ENCODE measurements at places on chromosomes 6 and 20.
A peak's percentile ranks its signal among the peaks of the same experiment; 100 is the strongest.

- DNase-seq = peak; percentile 54
Measured at GRCh38 chr20:58545565-58546415, 30.6 kb upstream of the APCDD1L start.

DNA sequence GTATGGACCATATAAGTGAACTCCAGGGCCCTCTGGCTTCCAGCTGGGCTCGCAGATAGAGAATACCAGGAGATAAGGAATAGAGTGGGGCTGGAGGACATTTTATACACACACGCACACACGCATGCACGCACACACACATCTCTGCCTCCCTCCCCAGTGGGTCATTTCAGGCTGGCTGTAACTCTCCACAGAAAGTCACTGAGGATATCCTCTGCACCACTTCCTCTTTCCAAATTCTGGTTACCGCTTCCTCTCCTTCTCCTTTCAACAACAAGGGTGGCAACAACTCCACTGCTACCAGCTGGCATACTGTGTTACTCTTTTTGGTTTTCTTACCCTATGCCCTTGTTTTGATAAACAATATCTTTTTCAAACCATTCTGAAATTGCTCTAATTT lies 280.2 kb downstream of the COL12A1 start:
- no peak for DNase-seq

DNA sequence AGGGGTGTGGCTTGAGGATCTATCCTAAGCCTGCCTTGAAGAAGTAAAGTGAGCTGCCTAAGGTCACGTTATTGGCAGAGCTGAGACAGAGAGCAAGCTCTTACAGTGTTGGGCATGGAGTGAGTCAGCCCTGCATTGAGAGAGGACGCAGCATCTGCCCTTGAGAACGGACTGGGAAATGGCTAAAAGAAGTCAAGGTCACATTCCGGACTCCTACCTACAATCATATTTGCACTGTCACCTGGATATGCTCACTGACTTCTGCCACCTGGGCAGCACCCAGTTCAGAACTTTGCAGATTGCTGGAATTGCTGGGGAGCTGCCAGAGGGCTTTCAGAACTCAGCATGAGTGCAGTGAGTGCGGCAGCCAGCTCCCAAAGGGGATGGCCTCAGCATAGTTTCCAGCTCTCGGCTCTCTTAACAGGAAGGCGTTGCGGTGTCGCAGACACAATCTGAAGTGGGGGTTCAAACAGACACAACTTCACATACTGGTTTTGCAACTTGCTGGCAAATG lies 199.3 kb upstream of the SGK1 start:
- DNase-seq = peak; percentile 80

DNA sequence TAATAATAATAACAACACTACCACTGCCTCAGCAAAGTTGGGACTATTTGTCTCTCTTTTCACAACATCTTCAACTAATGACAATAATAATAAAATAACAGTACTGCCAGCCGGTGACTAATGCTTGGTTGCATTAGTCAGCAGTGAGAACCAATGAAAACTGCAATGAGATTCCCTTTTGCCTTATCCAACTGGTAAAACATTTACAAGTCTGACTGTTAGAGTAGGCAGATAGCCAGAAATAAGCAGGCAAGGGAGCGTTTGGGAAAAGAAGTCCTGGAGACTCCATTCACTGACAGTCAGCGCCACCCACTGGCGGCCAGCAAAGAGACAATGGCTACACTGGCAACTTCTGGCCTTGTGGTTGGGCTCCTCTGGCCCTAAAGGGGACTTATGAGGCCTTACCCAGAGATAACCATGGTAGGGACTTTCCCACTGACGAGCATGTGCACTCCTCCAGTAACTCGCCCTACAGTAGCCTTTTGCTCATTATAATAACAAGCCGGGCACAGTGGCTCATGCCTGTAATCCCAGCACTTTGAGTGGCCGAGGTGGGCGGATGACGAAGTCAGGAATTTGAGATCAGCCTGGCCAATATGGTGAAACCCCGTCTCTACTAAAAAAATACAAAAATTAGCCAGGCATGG lies 3.4 kb upstream of the NSFL1C start:
- DNase-seq = peak; percentile 98

- DNase-seq = no peak
Measured at GRCh38 chr6:71892641-71893040, 6.3 kb downstream of the RIMS1 start.

- no peak for DNase-seq
Measured at GRCh38 chr6:167452338-167453081, 127.6 kb downstream of the TTLL2 start.

GRCh38 chr20:32296819-32297420 lies 19.5 kb downstream of the KIF3B start:
- DNase-seq = no peak

- DNase-seq = peak; percentile 22
Measured at GRCh38 chr6:1577896-1578745, 31.6 kb upstream of the FOXC1 start.

GRCh38 chr20:5136096-5136495 lies 9.3 kb downstream of the CDS2 start:
- DNase-seq = no peak

DNA sequence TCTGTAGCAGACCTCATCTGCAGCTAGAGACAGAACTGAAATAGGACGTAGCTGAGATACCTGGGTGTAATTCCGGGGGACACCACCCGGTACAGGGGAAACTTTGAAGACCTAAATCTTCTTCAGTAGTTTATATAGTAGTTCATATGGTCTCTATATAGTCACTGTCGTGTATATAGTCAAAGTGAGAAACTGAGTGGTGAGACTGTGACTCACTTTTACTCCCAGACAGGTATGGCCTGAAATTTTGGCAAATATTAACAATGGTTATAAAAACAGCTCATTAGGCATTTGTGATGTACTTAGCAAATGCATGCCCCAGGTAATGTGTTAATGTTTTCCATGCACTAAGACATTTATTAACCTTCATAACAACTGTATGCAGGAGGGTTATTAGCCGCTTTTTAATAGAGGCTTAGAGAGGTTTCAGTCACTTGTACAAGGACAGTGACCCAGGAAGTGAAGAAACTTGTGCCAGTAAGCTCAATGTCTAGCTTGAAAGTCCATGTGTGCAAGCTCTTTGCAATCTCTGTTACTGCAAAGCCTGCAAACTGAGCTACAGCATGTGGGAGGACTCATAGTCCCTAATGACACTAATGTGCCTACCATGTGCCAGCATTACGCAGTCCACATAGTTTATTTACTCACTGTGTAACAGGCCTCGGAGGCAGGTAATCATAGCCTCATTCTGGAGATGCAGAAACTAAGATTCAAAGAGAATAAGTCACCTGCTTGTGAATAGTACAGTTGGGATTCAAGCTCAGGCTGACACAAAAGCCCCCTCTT lies 165.4 kb upstream of the CHD6 start:
- no peak for DNase-seq

GRCh38 chr6:20412682-20413073 lies 11.0 kb downstream of the E2F3 start:
- DNase-seq = no peak

DNA sequence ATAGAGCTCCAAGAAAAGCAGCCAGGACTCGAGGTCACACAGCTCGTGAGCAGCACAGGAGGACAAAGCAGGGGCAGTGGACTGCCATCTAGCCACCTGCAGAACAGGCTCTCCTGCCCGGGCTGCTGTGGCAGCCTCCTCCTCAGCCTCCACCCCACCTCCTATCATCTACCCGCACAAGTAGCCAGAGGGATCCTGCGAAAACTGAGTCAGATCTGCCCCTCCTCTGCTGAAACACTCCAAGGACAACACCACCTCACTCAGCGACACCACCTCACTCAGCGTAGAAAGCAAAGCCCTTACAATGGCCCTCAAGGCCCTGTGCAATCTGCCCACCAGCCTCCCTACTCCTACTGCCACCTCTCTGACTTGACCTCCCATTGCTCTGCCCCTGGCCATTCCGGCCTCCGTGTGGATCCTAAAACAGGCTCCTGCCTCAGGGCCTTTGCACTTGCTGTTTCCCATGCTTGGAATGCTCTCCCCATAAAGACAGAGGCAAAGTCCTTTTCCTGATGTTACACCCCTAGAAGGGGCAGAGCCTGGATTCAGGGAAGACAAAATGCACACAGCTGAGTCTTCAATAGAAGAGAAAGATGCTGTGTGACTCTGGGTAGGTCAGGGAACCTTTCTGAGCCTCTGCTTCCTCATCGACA lies 19.3 kb downstream of the PREX1 start:
- DNase-seq = no peak

- DNase-seq = peak; percentile 5
Measured at GRCh38 chr20:18197382-18198070, 59.9 kb downstream of the KAT14 start.

DNA sequence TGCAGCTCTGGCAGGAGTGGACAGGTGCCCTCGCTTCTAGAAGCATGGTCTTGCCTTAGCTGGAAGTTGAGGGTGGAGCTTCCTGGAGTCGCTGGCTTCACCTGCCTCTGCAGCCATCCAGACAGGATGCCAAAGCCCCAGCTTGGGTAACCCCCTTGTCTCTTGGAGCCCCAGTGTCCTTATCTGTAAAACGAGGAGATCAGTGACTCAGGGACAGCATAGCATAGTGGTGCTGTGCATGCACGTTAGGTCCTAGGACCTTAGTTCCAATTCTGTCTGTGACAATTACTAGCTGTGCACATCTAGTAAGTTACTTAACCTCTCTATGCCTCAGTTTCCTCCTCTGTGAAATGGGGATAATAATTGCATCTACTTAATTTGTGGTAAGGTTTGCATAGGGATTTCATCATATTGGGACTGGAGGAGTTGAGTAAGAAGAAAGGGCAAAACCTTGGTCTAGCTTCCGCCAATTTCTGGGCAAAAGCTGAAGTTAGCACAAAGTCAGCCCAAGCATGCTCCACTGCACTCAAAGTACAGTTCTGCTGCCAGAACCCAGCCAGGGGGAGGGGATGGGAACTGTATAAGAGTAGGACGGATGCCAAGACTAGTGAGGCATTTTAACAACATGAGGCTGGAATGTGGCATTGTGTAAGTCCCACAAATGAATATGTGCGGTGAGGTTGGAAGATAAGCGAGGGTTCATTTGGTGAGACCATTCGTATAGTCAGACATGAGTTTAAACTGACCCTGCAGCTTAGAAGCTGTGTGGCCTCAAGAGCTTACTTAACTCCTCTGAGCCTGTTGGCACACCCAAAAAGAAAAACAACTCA lies 24.5 kb downstream of the TOX2 start:
- peak; percentile 99 for DNase-seq

GRCh38 chr20:45323731-45324130 lies 15.6 kb upstream of the MATN4 start:
- no peak for DNase-seq

DNA sequence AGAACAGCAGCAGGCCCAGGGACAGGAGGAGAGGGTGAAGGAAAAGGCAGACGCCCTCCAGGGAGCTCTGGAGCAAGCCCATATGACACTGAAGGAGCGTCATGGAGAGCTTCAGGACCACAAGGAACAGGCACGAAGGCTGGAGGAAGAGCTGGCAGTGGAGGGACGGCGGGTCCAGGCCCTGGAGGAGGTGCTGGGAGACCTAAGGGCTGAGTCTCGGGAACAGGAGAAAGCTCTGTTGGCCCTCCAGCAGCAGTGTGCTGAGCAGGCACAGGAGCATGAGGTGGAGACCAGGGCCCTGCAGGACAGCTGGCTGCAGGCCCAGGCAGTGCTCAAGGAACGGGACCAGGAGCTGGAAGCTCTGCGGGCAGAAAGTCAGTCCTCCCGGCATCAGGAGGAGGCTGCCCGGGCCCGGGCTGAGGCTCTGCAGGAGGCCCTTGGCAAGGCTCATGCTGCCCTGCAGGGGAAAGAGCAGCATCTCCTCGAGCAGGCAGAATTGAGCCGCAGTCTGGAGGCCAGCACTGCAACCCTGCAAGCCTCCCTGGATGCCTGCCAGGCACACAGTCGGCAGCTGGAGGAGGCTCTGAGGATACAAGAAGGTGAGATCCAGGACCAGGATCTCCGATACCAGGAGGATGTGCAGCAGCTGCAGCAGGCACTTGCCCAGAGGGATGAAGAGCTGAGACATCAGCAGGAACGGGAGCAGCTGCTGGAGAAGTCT lies 25.5 kb downstream of the C20orf173 start:
- DNase-seq = no peak

- no peak for DNase-seq
Measured at GRCh38 chr6:34904990-34905613, 16.0 kb downstream of the ANKS1A start.

DNA sequence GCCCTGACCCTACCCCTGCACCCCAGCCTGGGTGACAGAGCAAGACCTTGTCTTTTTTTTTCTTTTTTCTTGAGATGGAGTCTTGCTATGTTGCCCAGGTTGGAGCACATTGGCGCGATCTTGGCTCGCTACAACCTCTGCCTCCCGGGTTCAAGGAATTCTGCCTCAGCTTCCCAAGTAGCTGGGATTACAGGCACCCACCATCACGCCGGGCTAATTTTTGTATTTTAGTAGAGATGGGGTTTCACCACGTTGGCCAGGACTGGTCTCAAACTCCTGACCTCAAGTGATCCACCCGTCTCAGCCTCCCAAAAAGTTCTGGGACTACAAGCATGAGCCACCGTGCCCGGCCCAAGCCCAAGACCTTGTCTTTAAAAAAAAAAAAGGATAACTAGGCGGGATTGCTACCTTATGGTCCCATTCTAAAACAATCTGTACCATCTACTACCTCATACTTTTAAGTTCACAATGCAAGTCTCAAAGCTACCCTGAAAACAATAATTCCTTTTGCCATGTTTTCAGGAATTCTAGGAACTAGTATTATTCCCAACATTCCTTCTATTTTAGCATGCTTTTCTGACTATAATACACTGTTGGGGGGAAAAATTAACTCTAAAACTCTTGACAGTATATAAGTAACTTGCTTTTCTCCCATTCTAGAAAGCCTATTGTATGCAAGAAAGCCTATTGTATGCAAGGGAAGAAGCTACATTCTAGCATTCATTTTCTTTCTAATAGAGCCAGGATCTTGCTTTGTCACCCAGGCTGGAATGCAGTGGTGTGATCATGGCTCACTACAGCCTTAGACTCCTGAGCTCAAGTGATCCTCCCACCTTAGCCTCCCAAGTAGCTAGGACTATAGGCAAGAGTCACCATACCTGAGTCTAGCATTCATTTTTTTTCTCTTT lies 6.6 kb downstream of the TUBB start:
- DNase-seq = peak; percentile 58

GRCh38 chr6:121826156-121826810 lies 390.8 kb downstream of the GJA1 start:
- DNase-seq = peak; percentile 96

DNA sequence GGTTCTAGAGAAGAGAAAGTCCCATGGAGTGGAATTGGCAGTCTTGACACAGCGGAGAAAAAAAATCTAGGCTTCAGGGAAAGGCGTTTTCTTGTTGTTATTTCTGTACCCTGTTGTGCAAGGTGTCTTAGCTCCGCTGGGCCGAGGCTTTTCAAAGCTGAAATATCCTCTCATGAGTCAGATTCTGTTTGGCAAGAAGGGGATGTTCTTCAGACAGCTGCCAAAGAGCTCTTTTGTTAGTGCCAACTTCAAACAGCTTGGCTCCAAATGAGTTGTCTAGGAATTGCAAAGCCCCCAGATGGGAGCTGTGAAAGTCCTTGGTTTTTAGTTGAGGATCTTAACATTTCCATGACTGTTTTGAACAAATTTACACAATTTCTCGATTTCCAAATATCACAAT lies 45.6 kb downstream of the LRRN4 start:
- peak; percentile 85 for DNase-seq

GRCh38 chr6:11925805-11926204 lies 86.3 kb upstream of the HIVEP1 start:
- DNase-seq = no peak
